Large intestine (tissue), 12 donors: ENCODE measurements at places on chromosomes 16 and 17. TPM values are rescaled to one million over a fixed set of nuclear protein-coding genes. Genes with fewer than 3 reads are reported as not detected.

GRCh38 chr17:61286449-61286848, 113.2 kb upstream of the TBX2 start:
- no peak for DNase-seq

LGALS9 gene
- polyA plus RNA-seq = 30.0 TPM

GRCh38 chr17:16997514-16998429, 25.9 kb upstream of the TNFRSF13B start:
- DNase-seq = no peak

- DNase-seq = no peak
Observed at GRCh38 chr17:58252141-58252540, 13.8 kb downstream of the LPO start.

- DNase-seq = peak; percentile 58
Observed at GRCh38 chr17:75011401-75012095, 922 bp upstream of the MRPL58 start.

ZNF469 gene
- polyA plus RNA-seq = 1.0 TPM

TMEM170A gene
- polyA plus RNA-seq = 43.0 TPM

GRCh38 chr16:4601036-4601863, 13.4 kb downstream of the UBALD1 start:
- no peak for DNase-seq

GRCh38 chr16:86508947-86509758, 1.2 kb upstream of the FOXF1 start:
- DNase-seq = peak; percentile 72

GRCh38 chr17:2157081-2157480, 102.2 kb downstream of the HIC1 start:
- DNase-seq = no peak

DNA sequence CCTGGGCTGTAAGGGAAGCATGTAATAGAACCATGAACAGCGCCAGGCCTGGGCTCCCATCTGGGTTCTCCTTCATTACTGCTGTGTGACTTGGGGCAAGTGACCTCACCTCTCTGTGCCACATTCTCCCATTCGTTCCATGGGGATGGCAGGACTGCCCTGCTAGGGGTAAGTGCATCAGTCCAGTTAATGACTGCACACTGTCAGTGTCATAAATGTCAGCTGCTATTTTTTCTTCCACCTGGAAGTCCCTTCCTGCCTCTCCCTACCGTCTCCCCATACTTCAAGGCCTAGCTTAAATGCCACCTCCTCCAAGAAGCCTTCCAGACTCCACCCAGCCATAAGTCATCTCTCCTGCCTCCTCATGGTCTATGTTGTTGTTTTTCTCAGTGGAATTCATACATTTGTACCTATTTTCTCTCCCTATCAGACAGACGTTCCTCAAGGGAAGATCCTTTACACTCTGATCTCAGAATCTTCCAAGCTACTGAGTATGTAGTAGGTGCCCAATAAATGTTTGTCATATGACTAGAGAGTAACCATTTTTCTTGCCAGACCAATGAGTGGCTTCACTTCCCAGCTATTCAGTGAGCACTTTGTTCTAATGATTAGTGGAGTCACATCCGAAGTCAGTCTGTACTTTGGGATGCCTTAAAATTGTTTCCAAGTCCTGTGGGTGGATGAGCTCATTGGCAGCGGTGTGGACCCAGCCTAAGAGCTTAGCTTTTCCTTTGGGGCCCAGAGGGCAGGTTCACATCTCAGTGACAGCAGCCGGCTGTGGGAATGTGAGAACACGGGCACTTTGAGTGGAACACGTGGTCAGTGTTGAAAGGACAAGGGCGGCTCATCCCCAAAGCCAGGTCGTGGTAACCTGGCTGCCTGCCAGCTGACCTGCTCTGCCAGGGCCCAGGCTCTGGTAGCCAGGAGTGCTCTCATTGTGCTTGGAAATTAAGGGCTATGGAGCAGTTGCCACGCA, 147.5 kb upstream of the GSE1 start:
- DNase-seq = no peak

C17orf107 gene
- polyA plus RNA-seq = 2.1 TPM

- DNase-seq = no peak
Observed at GRCh38 chr16:69691980-69692911, 34.1 kb downstream of the NQO1 start.

DNA sequence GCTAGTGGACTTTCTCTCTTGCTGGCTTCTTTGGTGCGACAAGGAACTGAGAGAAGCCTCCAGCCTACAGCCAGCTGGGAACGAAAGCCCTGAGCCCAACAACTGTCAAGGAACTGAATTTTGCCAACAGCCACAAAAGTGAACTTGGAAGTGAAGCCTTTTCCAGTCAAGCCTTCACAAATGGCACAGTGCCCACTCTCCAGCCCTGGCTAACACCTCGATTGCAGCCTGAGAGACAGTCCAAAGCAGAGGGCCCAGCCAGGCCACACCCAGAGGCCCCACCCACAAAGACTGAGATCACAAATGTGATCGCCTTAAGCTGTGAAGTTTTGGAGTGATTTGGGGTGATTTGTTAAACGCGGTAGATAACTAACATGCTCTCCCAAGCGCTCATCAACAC, 244.6 kb upstream of the SDK2 start:
- no peak for DNase-seq

DNA sequence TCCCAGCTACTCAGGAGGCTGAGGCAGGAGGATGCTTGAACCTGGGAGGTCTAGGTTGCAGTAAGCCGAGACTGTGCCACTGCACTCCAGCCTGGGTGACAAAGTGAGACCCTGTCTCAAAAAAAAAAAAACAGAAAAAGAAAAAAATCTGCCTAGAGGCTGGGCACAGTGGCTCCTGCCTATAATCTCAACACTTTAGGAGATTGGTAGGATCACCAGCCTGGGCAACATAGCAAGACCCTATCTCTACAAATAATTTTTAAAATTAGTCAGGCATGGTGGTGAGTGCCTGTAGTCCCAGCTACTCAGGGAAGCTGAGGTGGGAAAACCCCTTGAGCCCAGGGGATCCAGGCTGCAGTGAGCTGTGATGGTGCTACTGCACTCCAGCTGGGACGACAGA, 17.7 kb downstream of the CUEDC1 start:
- no peak for DNase-seq

GRCh38 chr16:81831722-81832126, 52.6 kb downstream of the PLCG2 start:
- no peak for DNase-seq

DNA sequence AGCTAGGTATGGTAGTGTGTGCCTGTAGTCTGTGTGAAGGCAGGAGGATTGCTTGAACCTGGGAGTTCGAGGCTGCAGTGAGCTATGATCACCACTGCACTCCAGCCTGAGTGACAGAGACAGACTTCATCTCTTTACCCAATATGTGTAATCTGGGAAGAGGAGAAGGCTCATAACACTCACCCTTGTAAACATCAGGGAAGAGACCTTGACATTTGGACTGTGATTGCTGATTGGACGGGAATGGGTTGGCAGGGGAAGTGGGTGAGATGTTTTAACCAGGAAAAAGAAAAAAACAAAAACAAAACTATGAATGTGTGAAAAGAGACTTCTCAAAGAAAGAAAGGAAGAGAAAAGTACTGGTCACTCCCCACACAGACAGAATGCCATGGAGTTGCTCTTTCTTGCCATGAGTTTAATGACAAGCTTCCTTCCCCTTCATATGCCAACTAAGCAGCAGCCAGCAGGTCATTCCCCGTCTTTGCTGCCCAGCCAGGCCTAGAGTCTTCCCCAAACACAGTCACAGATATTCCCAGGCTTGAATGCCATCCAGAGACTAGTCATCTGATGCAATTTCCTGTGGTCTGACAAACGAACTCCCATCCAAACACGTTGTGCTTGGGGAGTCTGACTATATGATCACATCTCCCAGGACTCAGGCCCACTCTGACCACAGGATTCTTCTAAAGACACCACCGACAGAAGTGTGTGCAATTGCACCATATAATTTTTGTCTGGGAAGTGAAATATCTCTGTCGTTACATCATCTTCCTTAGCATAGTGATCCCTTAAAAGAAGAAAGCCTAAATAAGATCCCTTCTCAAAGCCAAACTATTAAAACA, 3.6 kb upstream of the XAF1 start:
- DNase-seq = peak; percentile 21

ATP2A1 gene
- polyA plus RNA-seq = 4.1 TPM

GRCh38 chr17:54425671-54426070, 475.0 kb upstream of the TOM1L1 start:
- no peak for DNase-seq

GRCh38 chr16:79082970-79083369, 517.6 kb downstream of the MAF start:
- no peak for DNase-seq

SMIM36 gene
- polyA plus RNA-seq = not detected

- DNase-seq = no peak
Observed at GRCh38 chr17:13484020-13484419, 117.7 kb downstream of the HS3ST3A1 start.

GRCh38 chr16:977081-977701, 4.4 kb upstream of the SOX8 start:
- DNase-seq = no peak

DNA sequence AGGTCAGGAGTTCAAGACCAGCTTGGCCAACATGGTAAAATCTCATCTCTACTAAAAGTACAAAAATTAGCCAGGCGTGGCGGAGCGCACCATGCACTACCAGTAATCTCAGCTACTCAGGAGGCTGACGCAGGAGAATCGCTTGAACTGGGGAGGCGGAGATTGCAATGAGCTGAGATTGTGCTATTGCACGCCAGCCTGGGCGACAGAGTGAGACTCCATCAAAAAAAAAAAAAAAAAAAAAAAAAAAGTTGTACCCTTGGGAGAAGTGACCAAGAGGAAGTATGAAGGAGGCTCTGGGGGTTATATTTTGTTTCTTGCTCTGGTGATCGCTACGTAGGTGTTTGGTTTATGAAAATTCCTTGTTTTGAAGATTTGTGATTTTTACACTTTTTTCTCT, 66.3 kb downstream of the LITAF start:
- no peak for DNase-seq

DNA sequence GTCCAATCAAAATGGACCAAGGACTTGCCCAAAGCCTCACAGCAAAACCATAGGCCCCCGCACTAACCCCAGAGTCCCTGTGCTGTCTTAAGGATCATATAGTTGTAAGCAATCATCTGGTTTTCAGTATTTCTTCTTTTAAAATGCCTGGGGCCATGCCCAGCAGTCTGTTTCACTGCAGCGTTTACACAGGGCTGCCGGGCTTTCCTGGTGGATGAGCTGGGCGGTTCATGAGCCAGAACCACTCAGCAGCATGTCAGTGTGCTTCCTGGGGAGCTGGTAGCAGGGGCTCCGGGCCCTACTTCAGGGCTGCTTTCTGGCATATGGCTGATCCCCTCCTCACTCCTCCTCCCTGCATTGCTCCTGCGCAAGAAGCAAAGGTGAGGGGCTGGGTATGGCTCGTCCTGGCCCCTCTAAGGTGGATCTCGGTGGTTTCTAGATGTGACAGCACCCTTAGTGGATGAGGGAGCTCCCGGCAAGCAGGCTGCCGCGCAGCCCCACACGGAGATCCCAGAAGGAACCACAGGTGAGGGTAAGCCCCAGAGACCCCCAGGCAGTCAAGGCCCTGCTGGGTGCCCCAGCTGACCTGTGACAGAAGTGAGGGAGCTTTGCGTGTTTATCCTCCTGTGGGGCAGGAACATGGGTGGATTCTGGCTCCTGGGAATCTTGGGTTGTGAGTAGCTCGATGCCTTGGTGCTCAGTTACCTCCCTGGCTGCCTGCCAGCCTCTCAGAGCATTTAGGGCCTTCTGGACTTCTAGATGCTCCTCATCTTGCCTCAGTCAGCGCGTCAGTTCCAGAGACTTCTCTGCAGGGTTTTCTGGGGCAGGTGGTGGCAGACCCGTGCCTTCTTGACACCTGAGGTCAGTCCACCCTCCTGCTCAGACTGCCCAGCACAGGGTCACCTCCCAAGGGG, 24.8 kb upstream of the STH start:
- DNase-seq = no peak

- DNase-seq = no peak
Observed at GRCh38 chr16:29664091-29664921, 1.3 kb downstream of the SPN start.

DNA sequence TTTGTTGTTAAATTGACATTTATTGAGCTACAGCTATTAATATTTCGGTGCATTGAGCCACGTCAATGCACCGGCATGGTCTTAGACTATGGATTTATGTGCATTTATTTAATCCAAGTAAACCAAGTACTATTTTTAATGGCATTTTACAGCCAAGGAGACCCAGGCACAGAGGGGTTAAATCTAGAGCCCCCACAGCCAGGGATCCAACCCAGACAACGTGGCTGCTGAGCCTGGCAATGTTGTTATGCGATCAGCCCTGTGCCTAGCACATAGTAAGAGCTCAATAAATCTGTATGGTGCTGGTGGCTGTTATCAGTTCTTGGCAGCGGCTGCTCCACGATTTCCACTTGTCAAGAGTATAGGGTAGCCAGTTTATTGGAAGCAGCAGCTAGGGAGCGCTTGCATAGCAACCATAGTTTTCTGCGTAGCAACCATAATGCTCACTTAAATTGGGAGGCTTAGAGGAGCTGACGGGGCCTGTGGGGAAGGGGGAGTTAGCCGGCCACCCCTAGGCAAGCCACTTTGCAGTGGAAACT, 541 bp upstream of the RBBP6 start:
- no peak for DNase-seq

GRCh38 chr16:84186685-84187437, at the start of gene TAF1C:
TSS of gene TAF1C (minus strand) at chr16:84187057. CDS start at chr16:84184988, 2,069 bp downstream.
- DNase-seq = peak; percentile 92
